Endothelial cell of umbilical vein (primary cell): ENCODE measurements at places on chromosomes 3 and 15. TPM values are rescaled to one million over a fixed set of nuclear protein-coding genes. Genes with fewer than 3 reads are reported as not detected.
A peak's percentile ranks its signal among the peaks of the same experiment; 100 is the strongest.

GRCh38 chr3:62201438-62202035 lies 171.8 kb downstream of the FEZF2 start:
- no peaks in the 10 kb centered on the region for H3K36me3 ChIP-seq
- no peak overlapping the region for H3K27ac ChIP-seq
- no peak overlapping the region for H3K4me3 ChIP-seq
- peak; percentile 59 for DNase-seq
- no peaks in the 10 kb centered on the region for H3K4me1 ChIP-seq

GRCh38 chr15:57972864-57973263 lies 92.6 kb downstream of the ALDH1A2 start:
- no peaks in the 10 kb centered on the region for H3K4me1 ChIP-seq
- no peak for DNase-seq
- no peak overlapping the region for H3K4me3 ChIP-seq
- no peak overlapping the region for H3K27ac ChIP-seq
- no peaks in the 10 kb centered on the region for H3K36me3 ChIP-seq

GPR149 gene
- total RNA-seq, result not detected in 2 replicates

AGBL1 gene
- not detected in 2 replicates for total RNA-seq

DNA sequence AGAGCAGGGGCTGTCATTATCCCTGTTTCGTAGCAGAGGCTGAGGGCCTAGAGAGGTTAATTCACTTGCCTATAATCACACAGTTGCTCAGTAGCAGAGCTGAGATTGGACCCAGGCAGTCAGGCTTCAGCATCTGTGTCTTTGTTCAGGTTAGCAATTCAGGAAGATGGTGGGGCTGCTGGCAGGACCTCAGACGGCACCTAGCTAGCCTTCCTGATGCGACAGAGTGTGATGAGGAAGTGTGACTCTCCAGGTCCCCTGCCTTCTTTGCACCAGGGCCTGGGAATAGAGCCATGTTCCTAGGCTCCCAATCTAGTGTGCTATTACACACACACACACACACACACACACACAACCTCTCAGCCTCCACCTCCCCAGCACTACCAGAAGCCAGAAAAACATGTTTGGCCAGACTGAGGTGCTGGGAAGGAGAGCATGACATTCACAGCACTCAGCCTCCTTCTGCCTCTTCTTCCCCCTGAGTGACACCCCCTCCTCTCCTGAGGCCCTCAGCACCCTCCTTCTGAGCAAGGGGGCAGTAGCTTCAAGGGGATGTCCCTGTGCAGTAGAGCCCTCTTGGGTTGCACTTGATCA lies 88.9 kb downstream of the TLE3 start:
- no peak for DNase-seq
- H3K27ac ChIP-seq, result no peak overlapping the region
- no peaks in the 10 kb centered on the region for H3K27me3 ChIP-seq
- H3K36me3 ChIP-seq, result no peaks in the 10 kb centered on the region
- no peaks in the 10 kb centered on the region for H3K4me1 ChIP-seq

DNA sequence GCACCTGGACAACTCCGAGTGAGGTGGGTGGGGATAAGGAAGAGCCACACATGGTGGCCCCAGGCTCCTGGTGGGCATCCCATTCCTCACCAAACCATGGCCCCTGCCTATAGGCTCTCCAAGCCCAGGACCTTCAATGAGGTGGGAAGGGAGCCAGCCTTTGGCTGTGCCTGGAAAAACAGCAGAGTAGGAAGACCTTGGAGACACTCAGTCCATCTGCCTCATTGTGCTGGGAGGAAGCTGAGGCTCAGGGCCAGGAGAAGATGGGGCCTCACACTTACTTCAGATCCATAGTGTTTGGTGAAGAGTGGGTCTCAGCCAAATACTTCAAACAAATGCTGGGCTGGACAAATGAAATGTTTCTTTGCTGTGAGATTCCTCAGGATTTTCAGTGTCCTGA lies 47.4 kb upstream of the APEH start:
- DNase-seq, result no peak
- no peak overlapping the region for H3K4me3 ChIP-seq
- no peak overlapping the region for H3K27ac ChIP-seq
- H3K27me3 ChIP-seq, result peaks cover 4% of the 10 kb centered on the region

SACM1L gene
- 35.4 and 39.9 TPM in 2 replicates for total RNA-seq

PLS1 gene
- 1.3 and 2.9 TPM in 2 replicates for total RNA-seq
